ENCODE measurements at places on chromosomes 7 and 10. TPM values are rescaled to one million over a fixed set of nuclear protein-coding genes. Genes with fewer than 3 reads are reported as not detected.

GRID2IP gene
- total RNA-seq = not detected

TMEM139 gene
- total RNA-seq = not detected

GHRHR gene
- total RNA-seq = not detected

SLC13A1 gene
- not detected for total RNA-seq

TMEM270 gene
- not detected for total RNA-seq

DAGLB gene
- 30.2 TPM for total RNA-seq
